Fibroblast of the aortic adventitia (primary cell): ENCODE measurements at places on chromosomes 6 and 20.
A peak's percentile ranks its signal among the peaks of the same experiment; 100 is the strongest.

DNA sequence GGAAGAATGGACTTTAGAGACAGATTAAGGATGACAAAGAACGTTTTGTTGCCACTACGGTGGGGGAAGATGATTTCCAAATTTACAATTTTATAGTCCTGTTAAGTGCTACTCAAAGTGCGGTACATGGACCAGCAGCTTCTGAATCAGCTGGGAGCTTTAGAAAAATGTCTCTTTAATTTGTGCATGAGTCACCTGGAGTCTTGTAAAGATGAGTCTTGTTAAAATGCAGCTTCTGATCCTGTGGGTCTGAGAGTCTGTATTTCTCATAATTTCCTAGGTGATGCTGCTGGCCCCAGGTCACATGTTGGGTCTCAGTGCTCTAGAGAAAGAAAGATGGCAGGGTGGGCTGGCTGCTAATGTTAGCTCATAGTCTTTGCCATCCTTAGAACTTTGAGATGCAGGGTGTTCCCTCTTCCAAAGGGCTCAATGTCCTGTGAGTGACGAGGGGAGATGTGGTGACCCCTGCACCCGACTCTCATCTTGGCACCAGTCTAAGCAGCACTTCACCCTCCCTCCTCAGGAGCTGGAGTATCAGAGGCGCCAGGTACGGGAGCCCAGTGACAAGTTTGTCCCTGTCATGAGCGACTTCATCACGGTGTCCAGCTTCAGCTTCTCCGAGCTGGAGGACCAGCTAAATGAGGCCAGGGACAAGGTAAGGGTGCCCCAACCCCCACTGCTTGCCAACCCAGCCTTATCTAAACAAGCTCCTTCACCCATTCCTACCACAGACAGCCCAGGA lies 34.5 kb downstream of the MOCS1 start:
- DNase-seq: no peak

GRCh38 chr6:97459986-97460385 lies 177.0 kb upstream of the MMS22L start:
- no peak for DNase-seq

GRCh38 chr6:116616737-116617053 lies 416 bp downstream of the RSPH4A start:
- no peak for DNase-seq

DNA sequence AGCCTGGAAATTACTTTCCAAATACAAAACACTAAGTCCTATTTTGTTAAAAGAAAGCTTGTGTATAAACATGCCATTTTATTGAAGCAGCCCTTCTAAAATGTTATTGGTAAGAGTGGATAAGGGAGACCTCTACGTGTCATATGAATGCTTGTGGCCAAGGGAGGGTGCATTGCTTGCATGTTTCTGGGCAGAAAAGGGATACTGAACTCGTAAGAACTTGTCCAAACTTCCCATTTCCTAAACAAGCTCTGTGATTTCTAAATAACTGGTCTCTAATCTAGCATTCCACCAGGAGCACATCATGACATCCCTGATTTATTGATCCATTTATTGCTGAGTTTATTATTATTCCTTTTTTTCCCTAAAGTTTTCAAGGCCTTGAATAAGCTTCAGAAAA lies 474.1 kb downstream of the CD109 start:
- DNase-seq: peak; percentile 38

- no peak for DNase-seq
Measured at GRCh38 chr6:89703292-89703691, 64.7 kb upstream of the LYRM2 start.

- DNase-seq: no peak
Measured at GRCh38 chr6:149400050-149400449, at the start of gene SUMO4. Gene SUMO4, plus strand, starts transcription at chr6:149400262. Its CDS starts 130 bp downstream, at chr6:149400392.

- DNase-seq: peak; percentile 39
Measured at GRCh38 chr6:39804466-39805065, 12.4 kb downstream of the DAAM2 start.

GRCh38 chr6:133951881-133952814 lies 876 bp upstream of the TBPL1 start:
- peak; percentile 82 for DNase-seq

GRCh38 chr6:133358574-133359150 lies 117.5 kb downstream of the EYA4 start:
- no peak for DNase-seq

DNA sequence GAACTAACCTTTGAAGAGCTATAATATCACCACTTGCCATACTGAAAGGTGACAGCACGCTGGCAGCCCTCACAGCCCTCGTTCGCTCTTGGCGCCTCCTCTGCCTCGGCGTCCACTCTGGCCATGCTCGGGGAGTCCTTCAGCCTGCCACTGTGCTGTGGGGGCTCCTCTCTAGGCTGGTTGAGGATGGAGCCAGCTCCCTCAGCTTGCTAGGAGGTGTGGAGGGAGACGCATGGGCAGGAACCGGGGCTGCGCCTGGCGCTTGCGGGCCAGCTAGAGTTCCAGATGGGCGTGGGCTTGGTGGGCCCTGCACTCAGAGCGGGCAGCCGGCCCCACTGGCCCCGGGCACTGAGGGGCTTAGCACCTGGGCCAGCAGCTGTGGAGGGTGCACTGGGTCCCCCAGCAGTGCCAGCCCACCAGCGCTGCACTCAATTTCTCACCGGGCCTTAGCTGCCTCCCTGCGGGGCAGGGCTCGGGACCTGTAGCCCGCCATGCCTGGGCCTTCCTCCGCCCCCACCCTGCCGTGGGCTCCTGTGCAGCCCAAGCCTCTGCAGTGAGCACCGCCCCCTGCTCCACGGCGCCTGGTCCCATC lies 329.7 kb downstream of the LMBRD1 start:
- DNase-seq: no peak
